Stomach (tissue), 19 donors: ENCODE measurements at places on chromosomes 11 and 22. TPM values are rescaled to one million over a fixed set of nuclear protein-coding genes. Genes with fewer than 3 reads are reported as not detected.

DNA sequence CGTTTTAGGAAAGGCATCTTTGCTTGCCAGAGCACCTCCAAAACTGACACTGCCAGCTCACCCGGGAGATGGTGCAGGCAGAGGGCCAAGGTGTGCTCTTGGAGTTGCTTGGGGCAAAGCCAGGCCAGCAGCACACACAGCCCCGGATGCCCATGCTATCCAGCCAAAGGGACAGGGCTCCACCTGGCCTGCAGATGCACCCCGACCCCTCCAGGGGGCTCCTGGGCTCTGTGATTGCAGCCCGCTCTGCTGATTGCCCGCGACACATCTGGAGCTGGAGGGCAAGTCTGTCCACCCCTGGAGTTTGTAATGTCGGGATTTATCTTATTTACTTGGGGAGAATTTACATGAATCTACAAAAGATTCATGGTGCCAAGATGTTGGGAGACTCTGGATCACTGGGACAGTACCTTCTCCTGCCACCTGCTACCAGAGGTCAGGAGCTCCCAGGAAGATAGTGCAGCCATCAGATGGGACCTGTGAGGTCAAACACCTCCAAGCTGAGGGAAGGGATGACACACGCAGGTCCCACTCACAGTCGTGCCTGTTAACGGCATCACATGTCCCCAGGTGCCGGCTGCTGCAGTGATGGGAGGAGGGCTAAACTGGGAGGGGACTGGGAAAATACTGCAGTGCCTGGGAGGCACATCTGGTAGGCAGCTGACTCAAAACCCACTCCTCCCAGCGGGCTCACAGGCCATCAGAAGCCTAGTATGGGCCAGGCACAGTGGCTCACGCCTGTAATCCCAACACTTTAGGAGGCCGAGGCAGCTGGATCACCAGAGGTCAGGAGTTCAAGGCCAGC lies 17.2 kb downstream of the CBX7 start:
- peaks cover 29% of the 10 kb centered on the region for H3K4me1 ChIP-seq
- H3K36me3 ChIP-seq, result peaks cover 69% of the 10 kb centered on the region
- DNase-seq, result peak; percentile 76
- H3K4me3 ChIP-seq, result no peak overlapping the region

- H3K36me3 ChIP-seq, result no peaks in the 10 kb centered on the region
- H3K27ac ChIP-seq, result peak overlapping the region; percentile 96
- peaks cover 87% of the 10 kb centered on the region for H3K4me1 ChIP-seq
Observed at GRCh38 chr11:65382804-65383368, 440 bp upstream of the SLC25A45 start.

GRCh38 chr11:34565417-34566207 lies 52.0 kb upstream of the ELF5 start:
- no peaks in the 10 kb centered on the region for H3K36me3 ChIP-seq
- no peak overlapping the region for H3K27ac ChIP-seq
- no peak overlapping the region for H3K4me3 ChIP-seq
- no peak for DNase-seq
- H3K4me1 ChIP-seq, result no peaks in the 10 kb centered on the region

Gene PITPNM1
- total RNA-seq, result 42.4 TPM

Gene USP2
- total RNA-seq, result 3.5 TPM
